ENCODE measurements at places on chromosomes 13 and 19.

DNA sequence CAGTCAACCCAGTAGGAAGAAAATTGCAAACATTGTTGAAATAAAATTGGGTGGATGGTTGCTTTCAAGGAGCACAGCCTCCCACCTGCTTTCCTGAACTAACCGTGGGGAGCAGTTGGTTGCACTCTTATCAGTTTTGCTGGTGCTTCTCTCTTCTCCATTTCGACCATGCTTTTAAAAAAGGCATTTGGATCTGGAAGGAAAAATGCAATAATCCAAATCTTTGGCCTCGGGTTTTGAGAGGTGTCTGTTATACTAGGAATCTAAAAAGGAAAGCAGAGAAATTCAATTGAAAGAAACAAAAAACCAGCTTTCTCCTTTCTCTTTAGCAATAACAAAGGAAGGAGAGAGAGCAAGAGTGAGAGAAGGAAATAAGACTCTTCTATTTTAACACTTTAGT, 113.6 kb upstream of the ARGLU1 start:
- no peak for DNase-seq

DNA sequence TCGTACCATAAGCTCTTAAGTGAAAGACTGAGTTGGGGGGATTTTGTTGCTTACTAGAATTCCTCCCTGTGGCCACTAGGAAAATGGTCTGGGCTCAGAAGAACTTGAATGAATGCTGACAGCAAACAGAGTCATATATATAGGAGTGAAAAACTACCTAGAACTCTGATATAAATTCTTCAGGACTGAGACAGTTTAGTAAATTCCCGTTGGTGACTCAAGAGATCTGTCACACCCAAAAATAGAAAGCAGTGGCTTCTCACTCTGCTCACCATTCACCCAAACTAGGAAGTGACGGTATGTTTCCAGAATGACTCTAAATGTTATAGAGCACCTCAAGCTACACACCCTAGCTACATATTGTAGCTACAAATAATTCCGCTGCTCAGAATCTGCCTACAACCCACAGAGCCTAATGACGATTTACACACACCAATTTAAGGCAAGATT, 116.2 kb downstream of the TBC1D4 start:
- peak; percentile 92 for DNase-seq

GRCh38 chr13:52399046-52399445, 6.9 kb downstream of the THSD1 start:
- no peak for DNase-seq

GRCh38 chr13:75959861-75960481, 323.8 kb downstream of the LMO7 start:
- DNase-seq: no peak

- peak; percentile 63 for DNase-seq
These were observed 2.5 kb downstream of the ZNF430 start for GRCh38 chr19:21022996-21023395.

DNA sequence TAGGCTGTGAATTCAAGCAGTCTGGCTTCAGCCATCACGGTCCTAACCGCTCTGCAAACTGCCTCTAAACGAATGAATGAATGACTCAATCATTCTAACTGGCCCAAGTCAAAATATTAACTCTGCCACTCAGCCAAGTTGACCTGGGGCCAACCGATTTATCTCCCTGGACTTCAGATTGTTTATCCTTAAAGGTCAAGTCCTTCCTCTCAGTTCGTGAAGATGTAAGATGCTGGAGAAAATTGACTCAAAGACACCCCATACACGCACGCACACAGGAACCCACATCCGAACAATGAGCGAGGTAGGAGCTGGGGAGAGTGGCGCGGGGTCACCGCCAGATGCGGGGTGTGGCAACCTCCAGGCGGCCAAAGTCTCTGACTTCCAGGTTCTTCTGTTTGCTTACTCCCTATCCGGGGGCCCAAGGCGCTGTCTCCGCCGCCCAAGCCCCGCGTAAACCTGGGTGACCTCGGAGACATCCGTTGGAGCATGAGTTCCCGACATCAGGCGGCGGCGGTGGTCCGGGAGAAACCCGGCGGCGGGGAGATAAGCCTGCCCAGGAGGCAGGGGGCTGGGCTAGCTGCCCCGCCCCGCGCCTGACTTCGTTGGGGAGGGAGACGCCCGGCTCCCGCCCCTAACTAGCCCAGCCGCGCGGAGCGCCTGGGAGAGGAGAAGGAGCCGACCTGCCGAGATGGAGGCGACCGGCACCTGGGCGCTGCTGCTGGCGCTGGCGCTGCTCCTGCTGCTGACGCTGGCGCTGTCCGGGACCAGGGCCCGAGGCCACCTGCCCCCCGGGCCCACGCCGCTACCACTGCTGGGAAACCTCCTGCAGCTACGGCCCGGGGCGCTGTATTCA, at the start of gene CYP2S1:
TSS of gene CYP2S1 (plus strand) at position 646 of the 856 bp plus-strand sequence. CDS start at position 692, 46 bp downstream.
- no peak for DNase-seq

- DNase-seq: no peak
These were observed 45.8 kb downstream of the TGDS start for GRCh38 chr13:94550062-94550738.

DNA sequence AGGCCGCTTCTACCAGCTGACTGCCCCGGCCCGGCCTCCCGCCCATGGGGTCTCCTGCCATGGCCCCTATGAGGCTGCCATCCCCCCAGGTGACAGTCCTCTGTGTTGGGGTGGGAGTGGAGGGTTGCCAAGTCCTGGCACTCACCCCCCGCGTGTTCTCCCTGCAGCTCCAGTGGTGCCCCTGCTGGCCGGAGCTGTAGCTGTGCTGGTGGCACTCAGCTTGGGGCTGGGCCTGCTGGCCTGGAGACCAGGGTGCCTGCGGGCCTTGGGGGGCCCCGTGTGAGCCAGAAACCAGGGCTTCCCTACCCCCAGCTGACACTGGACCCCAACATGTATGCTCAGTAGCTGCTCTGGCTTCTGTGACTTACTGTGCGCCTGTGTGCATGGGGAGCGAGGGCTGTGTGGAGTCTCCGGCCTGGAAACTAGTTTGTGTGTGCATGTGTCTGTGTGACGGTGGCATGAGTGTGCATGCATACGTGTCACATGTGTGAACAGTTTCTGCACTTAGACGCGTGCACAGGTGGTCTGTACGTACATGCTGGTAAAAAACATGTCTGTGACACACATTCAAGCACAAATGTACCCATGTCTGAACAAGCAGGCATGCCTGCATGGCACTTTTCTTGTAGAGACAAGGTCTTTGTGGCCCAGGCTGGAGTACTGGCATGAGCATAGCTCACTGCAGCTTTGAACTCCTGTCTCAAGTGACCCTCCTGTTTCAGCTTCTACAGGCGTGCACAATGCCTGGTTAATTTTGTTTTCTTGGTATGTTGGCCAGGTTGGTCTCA, 4.9 kb downstream of the ACP4 start:
- DNase-seq: peak; percentile 59

DNA sequence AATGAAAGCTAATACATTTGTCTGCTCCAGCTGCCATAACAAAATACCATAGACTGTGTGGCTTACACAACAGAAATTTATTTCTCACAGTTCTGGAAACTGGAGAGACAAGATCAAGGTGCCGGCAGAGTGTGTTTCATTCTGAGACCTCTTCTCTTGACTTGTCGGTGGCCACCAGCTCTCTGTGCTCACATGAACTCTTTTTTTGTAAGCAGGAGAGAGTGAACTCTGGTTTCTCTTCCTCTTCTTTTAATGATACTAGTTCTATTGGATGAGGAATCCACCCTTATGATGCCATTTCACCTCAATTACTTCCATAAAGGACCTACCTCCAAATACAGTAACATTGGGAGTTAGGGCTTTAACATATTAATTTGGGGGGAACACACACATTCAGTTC, 11.7 kb downstream of the KCTD12 start:
- DNase-seq: no peak

Data from foreskin keratinocyte (primary cell).